ENCODE measurements at places on chromosomes 12 and 14.
A peak's percentile ranks its signal among the peaks of the same experiment; 100 is the strongest.

DNA sequence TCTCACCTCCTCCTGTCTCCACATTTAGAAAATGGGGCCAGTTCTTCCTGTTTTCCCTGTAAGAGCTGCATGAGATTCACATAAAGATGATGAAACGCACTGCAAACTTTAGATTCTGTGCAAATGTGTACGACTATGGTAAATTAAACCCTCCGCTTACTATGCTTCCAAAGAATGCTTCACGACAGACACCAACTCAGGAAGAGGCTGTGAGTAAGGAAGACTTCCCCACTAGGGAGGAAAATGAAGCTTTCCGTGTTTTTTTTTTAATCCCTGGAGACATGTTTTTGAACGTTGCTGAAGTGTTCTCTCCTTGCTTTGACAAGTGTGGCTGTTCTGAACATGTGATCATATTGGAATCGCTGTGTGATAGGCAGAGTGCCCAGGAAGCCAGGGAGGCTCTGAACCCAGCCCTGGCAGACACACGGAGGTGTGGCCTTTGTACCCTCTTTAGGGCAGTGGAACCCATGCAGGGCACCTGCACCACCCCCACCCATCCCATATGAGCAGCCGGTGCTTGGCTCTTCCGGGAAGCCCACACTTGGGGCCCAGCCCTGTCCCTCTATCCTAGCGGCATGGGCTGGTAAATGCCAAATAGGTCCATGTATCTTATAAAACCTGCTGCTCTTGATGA lies 7.5 kb upstream of the SYNE3 start:
- DNase-seq: peak; percentile 55

DNA sequence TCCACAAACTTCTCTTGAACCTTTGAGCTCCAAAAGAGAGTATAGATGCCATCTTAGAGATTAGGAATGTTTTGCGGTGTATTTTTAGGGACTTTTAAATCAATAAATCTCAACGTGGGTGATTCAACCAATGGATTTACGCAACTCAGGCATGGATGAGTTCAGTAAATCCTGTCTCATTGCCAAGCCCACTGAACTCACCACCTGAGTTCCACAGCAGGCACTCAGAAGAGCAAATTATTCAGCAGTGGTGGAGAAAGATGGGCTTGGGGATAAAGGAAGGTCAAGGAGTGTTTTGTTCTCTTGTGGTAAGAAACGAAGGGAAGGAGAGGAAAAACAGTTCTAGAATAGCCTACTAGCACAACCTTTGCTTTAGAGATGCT lies 68.7 kb upstream of the HMGA2 start:
- DNase-seq: no peak

- DNase-seq: no peak
Observed at GRCh38 chr12:13404111-13404628, 207.6 kb downstream of the EMP1 start.

- DNase-seq: no peak
Observed at GRCh38 chr14:23633160-23633701, 2.9 kb upstream of the DHRS2 start.

DNA sequence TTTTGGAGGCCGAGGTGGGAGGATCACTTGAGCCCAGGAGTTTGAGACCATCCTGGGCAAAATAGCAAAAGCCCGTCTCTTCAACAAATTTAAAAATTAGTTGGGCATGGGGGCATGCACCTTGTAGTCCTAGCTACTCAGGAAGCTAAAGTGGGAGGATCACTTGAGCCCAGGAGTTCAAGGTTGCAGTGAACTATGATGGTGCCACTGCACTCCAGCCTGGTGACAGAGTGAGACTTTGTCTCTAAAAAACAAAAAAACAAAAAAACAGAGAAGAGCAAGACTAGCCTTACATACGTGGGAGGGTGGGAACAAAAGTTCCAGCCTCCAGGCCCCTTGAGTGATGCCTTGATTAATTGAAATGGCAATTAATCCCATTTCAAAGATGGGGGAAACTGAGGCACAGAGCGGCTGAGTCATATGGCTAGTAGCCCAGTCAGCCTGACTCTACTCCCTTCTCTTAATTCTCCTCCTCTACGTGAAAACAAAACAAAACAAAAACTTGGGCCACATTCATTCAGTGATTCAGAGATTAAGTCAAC lies 3.3 kb upstream of the FAM222A start:
- no peak for DNase-seq

GRCh38 chr12:11840366-11840765 lies 190.9 kb downstream of the ETV6 start:
- DNase-seq: no peak

GRCh38 chr14:102430212-102430908 lies 67.6 kb downstream of the TECPR2 start:
- no peak for DNase-seq

- DNase-seq: no peak
Observed at GRCh38 chr14:89309670-89310177, 107.3 kb downstream of the FOXN3 start.

DNA sequence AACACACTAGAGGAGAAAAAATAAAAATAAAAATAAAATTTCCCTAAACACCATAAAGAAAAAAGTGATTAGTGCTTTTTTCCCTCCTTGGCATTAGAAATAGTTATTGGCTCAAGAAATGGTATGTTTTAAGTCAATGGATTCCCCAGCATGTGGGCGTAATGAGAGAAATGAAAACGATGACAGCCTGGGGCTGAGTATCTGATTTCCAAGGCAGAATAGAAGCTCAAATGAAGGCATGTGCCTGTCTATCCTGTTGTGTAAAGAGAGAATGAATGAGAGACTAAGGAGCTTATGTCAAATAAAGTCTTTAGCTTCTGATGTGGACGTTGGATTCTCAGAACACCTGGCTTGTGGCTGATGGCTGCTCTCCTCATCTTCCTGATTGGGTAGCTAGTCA lies 1408.4 kb upstream of the TMEM132C start:
- no peak for DNase-seq

DNA sequence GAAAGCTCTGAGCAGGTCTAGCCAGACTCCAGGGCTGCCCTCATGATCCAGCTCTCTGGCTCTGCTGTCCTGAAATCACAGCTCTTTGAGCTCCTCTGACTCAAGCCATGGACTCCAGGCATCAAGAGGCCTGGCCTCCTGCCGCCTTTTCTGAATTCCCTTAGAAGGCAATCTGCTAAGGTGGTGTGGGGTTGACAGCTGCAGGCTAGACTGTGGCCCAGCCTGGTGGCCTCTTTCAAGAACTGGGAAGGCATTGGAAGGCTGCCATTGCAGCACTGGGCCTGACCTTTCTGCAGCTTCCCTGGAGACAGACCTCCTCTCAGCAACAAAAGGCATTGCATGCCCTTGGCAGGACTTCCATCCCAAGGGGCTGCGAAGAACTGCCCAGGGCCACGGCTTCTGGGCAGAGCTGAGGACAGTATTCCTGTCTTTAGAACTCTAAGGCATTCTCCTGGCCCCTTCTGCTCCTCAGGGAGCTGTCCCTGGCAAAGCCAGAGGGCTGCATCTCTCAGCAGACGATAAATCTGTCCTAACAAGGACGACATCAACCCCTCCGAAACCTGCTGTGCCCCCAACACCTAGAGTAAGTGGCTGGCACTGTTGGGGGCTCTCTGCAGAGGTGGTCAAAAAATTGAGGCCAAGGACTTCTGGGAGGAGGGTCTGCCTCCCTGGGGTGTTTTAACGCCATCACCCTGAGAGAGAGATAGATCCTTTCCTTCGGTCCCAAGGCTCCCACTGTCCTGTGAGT lies 115.6 kb downstream of the RBM19 start:
- DNase-seq: no peak

DNA sequence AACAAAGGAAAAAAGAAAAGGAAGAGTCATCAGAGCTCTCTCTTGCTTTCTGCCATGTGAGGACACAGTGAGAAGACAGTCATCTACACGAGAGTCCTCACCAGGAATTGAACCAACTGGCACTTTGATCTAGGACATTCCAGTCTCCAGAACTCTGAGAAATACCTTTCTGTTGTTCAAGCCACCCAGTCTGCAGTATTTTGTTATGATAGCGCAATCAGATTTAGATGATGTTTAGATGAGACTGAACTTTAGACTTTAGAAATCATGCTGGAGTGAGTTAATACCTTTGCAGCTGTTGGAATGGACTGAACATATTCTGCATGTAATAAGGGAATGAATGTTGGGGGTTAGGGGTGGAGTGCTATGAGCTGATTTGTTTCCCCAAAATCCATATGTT lies 28.1 kb upstream of the RAB21 start:
- no peak for DNase-seq

DNA sequence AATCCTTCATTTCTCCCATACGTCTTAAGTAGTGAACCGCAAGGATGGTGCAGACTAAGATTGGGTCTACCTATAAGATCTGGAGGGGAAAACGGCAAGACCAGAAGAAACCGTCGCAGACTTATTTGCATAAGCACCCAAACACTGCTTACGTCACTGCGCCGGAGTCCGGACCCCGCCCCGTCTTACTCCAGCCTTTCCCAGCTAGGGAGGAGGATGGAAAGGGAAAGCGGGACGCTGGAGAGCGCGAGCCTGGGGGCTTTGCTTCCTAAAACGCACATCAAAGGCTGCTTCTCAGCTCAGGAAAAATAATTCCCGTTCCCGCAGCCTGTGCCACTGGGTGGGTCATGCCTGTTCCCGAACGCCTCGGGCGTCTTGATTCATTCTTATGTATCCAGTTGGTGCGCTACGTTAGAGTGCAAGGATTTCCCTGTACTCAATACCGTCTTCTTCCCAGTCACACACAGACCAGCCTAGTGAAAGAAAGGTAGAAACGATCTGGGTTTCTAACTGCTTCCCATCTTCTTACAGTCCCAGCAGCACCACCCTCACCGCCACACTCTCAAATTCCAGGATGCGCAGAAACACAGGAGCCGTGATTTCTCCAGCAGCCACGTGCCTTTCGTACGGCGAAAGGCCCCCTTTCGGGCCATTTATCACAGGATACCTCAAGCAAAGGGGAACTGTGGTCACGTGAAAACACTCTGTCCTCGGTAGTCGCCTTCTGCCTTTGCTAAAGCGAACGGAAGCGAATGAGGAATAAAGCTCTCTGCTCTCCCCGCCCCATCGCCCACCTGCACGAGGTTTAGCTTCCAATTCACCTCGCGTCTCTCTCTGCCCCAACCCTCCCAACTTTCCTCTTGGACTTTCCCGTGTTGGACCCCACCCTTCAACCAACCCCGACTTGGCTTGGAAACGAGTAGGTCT lies 1.1 kb downstream of the SLC6A15 start:
- DNase-seq: no peak

DNA sequence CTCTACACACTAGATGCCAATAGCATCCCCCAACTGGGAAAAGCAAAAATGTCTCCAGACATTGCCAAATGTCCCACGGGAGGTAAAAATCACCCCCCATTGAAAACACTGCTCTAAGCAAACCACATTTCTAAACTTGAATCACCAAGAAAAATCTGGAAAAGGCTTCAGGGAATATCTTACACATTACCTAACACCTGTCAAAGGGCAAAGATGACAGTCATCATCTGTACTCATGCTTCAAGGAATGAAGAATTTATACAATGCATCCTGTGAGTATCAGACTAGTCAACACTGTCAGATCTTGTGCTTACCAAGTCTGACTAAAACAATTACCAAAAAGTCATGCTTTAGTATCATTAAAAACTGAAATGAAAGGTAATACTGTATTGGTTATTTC lies 161.6 kb upstream of the SOX5 start:
- DNase-seq: no peak

GRCh38 chr12:94805749-94806529 lies 155.6 kb upstream of the TMCC3 start:
- no peak for DNase-seq

DNA sequence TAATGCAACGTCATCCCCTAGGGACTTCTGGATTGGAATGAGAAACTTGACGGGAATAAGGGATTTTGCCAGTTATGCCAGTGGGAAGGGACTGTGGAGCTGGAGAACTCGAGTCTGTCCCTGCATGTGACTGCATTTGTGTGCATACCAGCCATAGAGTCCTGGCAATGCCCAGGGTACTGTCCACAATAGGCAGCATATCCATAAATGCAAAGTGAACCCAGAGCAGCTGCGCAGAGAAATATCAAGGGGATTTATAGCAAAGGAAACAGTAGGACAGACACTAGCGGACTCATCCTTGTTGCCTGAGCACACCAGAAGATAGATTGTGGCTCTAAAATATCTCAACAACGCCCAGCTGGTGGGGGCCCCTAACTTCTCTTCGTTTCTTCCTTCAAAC lies 247.1 kb upstream of the SRRM4 start:
- DNase-seq: no peak

- no peak for DNase-seq
Observed at GRCh38 chr12:45880533-45880932, 109.8 kb downstream of the SCAF11 start.

GRCh38 chr14:25521616-25522015 lies 471.7 kb upstream of the STXBP6 start:
- no peak for DNase-seq

GRCh38 chr14:101078892-101079221 lies 175.3 kb upstream of the RTL1 start:
- DNase-seq: no peak

- DNase-seq: no peak
Observed at GRCh38 chr12:81712536-81712935, 46.6 kb downstream of the PPFIA2 start.

DNA sequence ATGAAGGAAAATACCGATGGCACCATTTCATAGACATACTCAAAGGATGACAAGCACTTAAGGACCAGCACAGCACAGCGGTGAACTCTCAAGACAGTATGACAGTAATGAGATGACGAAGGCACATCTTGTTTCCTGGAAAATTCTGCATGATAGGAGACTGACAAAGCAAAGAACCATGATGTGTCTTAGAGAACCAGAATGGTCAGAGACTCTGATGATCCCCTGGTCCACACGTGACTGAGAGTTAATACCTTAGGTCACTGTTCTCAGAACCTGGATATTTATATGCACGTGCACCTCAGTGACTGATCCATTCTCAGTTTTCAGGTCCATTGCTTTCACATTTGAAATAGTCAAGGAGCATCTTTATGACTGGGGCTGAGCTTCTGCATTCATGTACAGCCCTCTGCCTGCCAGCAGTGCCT lies 35.3 kb downstream of the PROX2 start:
- no peak for DNase-seq

- no peak for DNase-seq
Observed at GRCh38 chr12:80766210-80766609, 49.5 kb downstream of the MYF5 start.

GRCh38 chr12:97275728-97276590 lies 186.6 kb upstream of the RMST start:
- DNase-seq: no peak

DNA sequence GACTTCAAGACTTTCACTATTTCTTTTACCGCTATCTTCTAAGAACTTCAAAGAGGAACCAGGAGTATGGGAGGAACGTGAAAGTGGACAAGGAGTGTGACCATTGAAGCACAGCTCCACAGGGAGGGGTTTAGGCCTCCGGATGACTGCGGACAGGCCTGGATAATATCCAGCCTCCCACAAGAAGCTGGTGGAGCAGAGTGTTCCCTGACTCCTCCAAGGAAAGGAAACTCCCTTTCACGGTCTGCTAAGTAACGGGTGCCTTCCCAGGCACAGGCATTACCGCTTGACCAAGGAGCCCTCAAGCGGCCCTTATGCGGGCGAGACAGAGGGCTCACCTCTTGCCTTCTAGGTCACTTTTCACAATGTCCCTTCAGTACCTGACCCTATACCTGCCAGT lies 267.0 kb downstream of the RPL10L start:
- no peak for DNase-seq

- no peak for DNase-seq
Observed at GRCh38 chr14:91167380-91167770, 53.5 kb downstream of the DGLUCY start.

GRCh38 chr12:58067610-58068387 lies 126.4 kb downstream of the ATP23 start:
- no peak for DNase-seq
